Caki2 (cell line): ENCODE measurements at places on chromosomes 12 and 14. TPM values are rescaled to one million over a fixed set of nuclear protein-coding genes. Genes with fewer than 3 reads are reported as not detected.
A peak's percentile ranks its signal among the peaks of the same experiment; 100 is the strongest.

GRCh38 chr12:76030341-76031080, 1.1 kb downstream of the PHLDA1 start:
- DNase-seq = no peak

DNA sequence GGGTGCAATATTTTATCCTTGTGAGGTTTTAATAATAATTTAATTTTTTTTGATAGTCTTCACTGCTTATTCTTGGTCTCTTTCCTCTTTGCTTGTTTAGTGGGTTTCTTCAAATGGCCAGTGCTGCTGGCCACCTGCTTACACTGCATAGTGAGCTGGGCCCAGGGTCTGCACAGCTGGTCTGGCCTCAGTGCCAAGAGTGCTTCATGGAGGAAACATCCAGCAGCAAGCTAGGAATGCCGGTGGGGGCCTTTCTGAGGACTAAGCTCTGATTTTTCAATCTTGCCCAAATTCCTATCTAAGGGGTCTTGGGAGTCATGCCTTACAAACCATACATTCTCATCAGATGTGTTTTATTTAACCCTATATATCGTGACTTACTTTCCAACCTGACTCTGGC, 13.3 kb upstream of the BDKRB2 start:
- no peak for DNase-seq

- DNase-seq = no peak
Observed at GRCh38 chr14:32737621-32738020, 201.1 kb upstream of the NPAS3 start.

GRCh38 chr12:68779280-68779679, 28.7 kb upstream of the MDM2 start:
- no peak for DNase-seq

- DNase-seq = no peak
Observed at GRCh38 chr14:24422261-24422660, 7.2 kb downstream of the CBLN3 start.

- DNase-seq = peak; percentile 51
Observed at GRCh38 chr14:61527325-61528100, 167.8 kb upstream of the HIF1A start.

DNA sequence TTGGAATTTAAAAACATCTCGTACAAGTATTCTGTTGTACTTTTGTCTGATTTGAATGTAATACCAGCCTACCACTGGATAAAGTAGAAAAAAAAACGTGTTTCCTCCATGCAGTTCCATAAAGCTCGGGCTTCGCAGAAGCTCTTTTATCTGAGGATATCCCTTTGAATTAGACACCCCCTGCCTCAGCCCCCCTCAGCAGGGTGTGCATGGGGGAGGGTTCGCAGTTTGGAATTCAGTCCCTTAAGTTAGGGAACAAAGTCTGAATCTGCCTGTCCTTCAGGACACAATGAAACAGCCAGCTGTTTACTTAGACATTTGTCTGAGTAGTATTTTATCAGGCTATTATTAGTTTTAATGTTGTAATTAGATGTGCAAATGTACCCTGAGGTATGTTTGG, 234.0 kb upstream of the CAND1 start:
- no peak for DNase-seq

- DNase-seq = no peak
Observed at GRCh38 chr14:39168591-39168990, 1.5 kb downstream of the TRAPPC6B start.

DNA sequence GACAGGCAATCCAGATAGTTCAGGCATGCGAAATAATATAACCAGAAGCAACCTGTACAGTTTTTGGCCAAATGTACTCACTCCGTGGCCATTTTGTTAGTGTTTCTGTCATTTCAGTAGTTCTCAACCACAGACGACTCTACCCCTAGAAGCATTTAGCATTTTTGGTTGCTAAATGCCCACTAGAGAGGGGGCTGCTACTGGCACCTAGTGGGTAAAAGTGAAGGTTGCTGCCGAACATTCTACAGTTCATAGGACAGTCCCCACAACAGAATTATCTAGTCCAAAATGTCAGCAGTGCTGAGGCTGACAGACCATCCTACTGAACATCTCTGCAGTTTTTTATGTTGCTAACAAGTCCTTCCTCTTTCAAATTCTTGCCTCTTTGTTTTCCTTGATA, 107.4 kb downstream of the TSHR start:
- no peak for DNase-seq

- peak; percentile 77 for DNase-seq
Observed at GRCh38 chr14:22824711-22825359, 4.9 kb upstream of the MRPL52 start.

DNA sequence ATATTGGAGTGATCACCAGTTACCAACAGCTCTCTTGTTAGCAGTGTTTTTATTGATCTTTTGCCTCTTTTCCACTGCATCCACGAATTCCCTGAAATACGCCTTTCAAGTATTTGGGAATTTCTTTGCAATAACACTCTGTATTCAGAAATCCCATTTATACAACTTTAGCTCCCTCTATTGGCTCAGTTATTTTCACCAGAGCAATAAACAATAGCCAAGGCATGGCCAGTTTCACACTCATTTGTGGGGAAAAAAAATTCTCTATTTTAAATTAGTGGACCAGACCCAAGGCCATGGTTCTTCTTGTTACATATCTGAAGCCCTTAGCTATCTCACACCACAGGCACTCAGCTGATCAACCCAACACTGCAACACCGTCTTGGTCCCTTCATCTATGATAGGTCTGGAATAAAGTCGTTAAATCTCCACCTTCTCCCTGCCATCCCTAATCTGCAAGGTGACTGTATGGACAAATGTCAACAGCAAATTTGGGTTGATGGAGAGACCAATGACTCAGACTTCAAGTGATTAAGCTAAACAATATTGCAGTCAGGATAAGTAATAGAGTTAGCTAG, 92.4 kb upstream of the TMEM260 start:
- DNase-seq = no peak

DNA sequence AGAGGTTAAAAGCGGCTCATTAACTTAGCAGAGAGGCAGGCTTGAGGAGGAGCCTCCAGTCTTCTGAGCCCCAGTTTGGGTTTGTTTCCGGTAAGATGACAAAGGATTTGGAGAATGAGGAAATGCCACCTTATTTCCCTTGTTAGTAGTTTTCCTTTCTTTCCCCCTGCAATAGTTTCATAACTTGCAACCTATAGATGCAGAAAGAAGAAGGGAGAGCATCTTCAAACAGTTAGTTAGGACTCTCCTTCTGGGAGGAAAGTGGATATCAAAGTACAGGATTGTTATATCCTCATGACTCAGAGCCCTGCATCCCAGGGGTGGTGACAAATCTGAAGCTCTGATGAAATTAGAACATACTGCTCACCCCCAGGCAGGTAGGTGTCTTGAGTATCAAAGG, 180.7 kb upstream of the SLC38A2 start:
- DNase-seq = no peak

DNA sequence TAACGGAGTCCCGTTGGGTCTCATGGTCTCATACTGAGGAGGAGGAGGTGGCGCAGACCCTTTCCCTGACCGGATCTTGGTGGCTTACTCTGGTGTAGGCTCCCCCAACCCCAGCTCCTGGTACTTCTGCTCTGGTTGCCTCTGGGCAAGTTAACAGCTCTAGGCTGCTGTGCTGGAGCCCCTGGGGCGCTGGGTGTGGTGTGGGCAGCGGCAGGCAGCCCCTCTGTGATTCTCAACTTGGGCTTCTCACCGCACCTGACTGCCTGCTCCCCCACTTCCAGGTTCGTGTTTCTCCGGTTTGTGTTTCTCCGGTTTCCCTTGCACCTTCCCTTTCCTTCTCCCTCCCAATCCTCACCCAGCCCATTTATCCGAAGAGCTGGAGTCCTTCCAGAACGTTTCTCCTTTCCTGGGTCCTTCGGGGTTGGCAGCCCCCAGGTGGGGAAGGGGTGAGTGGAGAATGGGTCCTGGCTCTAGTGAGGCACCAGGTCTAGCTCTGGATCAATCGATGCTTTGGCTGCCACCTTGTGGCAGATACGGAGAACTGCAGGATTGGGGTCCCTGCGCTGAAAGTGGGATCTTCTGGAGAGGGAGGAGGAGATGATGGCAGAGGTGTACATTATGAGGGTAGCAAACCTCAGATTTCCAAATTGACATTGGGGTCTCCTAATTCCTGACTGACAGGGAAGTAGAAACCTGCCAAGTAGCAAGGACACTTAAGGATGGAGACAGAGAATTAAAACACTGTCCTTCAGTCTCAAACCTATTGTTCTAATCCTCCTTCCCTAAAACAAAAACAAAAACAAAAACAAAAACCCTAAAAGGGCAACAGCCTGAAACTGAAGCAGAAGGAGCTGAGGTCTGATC, 8.3 kb downstream of the CISTR start:
- DNase-seq = peak; percentile 64

Gene LMBR1L
- 9.3 and 66.5 TPM in 2 replicates for total RNA-seq

Gene RALGAPA1
- 5.8 and 32.3 TPM in 2 replicates for total RNA-seq
